ENCODE measurements at places on chromosomes 4 and X.

DNA sequence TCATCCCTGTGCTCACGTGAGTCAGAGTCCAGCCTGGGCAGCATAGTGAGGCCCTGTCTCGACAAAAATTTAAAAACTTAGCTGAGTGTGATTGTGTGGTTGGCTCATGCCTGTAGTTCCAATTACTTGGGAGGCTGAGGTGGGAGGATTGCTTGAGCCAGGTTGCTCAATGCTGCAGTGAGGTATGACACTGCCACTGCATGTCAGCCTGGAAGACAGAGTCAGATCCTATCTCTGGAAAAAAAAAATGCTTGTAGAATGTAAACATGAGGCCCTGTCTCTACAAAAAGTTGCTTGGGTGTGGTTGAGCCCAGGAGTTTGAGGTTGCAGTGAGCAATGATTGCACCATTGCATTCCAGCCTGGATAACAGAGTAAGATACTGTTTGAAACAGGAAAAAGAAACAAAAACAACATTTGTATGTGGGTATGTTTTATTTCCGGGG is 11.3 kb upstream of the YTHDC1 start:
- no peak for DNase-seq

DNA sequence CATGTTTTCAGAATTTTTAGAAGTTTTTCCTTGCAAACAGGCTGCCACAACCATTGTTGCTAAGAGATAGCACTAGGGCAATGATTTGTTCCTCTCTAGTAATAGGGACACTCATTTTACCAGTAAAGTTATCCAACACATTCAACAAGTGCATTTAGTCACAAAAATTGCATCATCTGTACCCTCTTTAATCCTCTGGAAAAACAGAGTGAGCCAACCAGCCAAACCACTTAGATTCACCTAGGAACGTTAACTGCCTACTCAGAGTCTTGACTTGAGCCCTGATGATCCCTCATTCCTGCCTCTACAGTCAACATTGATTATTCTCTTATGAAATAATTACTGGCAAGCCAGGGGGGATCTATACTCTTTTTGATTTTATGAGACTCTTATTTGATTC is 17.0 kb upstream of the ADGRA3 start:
- DNase-seq: no peak

DNA sequence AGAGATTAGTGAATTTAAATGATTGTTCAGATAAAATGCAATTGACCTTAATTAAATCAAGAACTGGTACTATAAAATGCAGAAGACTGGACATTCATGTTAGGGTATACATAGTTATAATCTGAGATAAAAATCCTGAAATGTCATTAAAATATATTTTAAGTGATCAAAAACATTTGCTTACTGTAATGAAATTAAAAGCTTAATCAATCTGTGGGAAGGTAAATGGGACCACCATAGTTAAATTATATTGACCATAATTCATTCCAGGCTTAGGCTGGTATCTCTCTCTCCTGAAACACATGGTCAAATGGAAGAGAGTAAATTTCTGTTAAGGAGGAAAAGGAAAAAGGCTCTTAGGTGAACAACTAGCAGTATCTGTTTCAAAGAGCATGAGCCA is 474.4 kb downstream of the C4orf33 start:
- DNase-seq: no peak

GRCh38 chr4:22625311-22625710 is 67.4 kb upstream of the GBA3 start:
- DNase-seq: no peak

GRCh38 chrX:84339507-84340364 is 151.7 kb upstream of the RPS6KA6 start:
- DNase-seq: no peak

- no peak for DNase-seq
Observed at GRCh38 chrX:70494441-70494840, 49.8 kb downstream of the DLG3 start.

GRCh38 chr4:53529025-53529424 is 62.3 kb downstream of the LNX1 start:
- no peak for DNase-seq

Data from T-cell (primary cell).